ENCODE measurements at places on chromosomes 7 and 10.

GRCh38 chr10:97069576-97070362 lies 116.0 kb downstream of the SLIT1 start:
- no peak for DNase-seq

DNA sequence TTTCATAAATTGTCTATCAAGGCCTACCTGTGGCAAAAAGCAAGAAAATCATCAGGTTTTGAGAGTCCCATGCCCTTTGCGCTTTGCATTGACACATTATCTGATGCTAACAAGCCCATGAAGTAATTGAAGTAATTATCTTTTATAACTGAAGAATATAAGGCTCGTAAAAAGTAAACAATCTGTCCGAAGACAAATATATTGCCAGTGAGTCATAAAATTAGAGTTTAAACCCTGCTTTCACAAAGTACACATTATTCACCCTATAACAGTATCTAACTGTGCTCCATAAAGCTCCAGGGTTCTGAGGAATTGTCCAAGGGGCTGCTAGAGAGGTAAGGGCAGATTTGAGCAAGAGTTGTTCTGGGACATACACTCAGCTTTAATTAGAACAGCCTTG lies 102.3 kb upstream of the PPP1R3A start:
- no peak for DNase-seq

- no peak for DNase-seq
These were observed 31.7 kb downstream of the CISD1 start for GRCh38 chr10:58300676-58301075.

- DNase-seq = no peak
These were observed 5.7 kb upstream of the TSPAN14 start for GRCh38 chr10:80448209-80448942.

DNA sequence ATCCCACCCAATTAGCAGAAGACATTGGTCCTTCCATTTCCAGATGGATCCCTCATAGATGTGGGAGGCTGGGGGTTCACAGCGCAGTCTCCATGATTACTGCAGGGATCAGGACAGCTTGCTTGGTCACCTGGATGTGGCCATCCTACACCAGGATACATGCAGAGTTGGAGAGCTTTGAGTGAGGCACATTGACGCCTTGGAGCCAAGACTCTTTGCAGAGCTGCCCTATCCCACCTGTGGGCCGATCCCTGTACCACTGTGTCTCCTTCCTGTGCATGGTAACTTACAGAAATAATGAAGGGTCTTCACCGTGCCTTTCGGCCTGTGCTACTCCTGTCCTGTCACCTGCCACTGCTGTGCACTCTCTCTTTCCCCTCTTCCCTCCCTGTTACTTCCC lies 444.8 kb downstream of the GLRX3 start:
- DNase-seq = no peak

Data from GM13976 (cell line).